ENCODE measurements at places on chromosomes 12 and 14. TPM values are rescaled to one million over a fixed set of nuclear protein-coding genes. Genes with fewer than 3 reads are reported as not detected.

Gene EPS8
- total RNA-seq, result 65.2 TPM

GRCh38 chr14:103401223-103402214 is 16.3 kb downstream of the MARK3 start:
- DNase-seq, result peak; percentile 71

Gene RBP5
- not detected for total RNA-seq

Gene UNC79
- 0.67 TPM for total RNA-seq

- DNase-seq, result no peak
Measured at GRCh38 chr12:50505675-50506530, 1.1 kb downstream of the DIP2B start.

- peak; percentile 13 for DNase-seq
Measured at GRCh38 chr12:95633732-95634465, 82.6 kb upstream of the USP44 start.

DNA sequence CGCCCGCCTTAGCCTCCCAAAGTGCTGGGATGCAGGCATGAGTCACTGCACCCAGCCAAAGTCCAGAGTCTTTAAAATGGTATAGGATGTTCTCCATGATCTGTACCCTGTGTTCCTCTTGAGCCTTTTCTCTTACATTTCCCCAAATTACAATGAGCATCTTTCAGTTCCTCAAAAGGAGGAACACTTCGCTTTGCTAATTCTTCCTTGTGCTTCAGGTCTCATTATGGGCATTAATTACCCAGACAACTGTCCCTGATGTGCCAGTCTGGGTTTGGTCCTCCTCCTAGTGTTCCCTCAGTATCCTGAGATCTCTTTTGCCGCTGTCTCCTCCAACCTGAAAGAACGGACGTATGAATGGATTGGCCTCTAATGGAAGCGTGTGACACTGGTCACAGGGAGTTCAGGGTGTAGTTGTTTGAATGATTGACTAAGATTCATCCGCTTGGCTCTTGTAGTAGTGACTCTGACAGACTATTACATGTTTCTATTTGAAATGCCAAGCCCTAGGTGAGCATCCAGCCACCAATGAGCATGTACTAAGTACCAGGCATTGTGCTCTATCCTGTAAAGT is 8.2 kb downstream of the PRKCH start:
- DNase-seq, result no peak

Measured in myocyte (in vitro differentiated cells).